ENCODE measurements at places on chromosomes 16 and 17.

GRCh38 chr17:59492091-59492451 is 73.3 kb upstream of the DHX40 start:
- DNase-seq = no peak

DNA sequence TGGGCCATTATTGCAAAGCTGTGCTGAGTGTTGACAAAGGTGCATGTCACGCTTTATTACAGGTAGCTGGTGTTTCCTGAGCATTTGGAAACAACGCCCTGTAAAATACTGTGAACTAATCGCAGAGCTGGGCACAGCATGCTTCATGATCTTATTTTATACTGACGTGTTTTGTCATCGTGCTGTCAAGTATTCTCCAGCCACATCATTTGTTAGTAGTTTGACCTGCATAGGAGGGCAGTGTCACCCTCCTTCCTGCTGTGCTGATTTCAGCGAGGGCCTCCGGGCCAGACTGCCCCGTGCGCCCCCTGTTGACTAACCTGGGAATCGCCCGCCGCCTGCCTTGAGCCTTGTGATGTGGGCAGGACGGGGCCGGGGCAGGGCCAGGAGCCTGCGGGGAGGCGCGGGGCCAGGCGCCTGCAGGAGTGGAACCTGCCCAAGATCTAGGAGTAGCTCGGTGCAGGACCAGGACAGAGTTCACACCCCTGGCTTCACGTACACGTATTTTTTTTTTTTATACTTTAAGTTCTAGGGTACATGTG is 820.7 kb downstream of the KCNJ18 start:
- no peak for DNase-seq

DNA sequence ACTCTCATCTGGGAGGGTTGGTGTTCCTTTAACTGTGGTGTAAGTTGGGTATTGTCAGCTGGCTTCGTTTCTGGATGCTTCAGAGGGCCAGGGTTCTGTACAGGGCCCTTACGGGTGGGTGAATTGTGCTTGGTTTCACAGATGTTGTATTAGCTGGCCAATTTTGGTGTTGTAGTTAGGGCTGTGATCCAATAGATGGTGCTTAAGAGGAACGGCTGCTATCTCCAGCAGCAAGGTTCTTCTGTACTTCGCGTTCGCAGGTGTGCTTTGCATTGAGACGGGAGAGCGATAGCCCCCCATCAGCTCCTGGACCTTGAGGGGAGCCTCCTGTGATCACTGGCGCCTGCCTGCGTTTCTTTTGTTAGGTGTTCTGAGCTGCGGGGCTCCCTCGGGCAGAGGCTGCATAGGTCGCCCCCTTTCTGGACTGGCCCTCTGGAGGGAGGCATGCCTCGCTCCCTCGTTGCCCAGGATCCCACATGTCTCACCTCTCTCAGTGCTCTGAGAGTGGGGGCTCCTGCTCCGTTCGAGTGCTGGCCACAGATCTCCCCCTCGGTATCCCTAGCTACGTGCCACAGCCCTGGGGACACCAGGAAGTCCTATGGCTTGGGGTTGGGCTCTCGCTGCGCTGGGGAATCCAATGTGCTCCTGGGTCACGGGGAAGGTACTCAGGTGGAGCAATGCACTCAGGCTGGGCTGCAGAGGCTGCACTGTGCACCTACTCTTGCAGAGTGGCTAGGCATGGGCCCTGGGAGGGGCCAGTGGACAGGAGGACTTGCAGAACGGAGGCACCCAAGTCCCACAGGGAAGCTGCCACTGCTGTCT is 837 bp upstream of the PRDM7 start:
- DNase-seq = no peak

- DNase-seq = no peak
Measured at GRCh38 chr16:89232107-89232506, 14.6 kb downstream of the ZNF778 start.

DNA sequence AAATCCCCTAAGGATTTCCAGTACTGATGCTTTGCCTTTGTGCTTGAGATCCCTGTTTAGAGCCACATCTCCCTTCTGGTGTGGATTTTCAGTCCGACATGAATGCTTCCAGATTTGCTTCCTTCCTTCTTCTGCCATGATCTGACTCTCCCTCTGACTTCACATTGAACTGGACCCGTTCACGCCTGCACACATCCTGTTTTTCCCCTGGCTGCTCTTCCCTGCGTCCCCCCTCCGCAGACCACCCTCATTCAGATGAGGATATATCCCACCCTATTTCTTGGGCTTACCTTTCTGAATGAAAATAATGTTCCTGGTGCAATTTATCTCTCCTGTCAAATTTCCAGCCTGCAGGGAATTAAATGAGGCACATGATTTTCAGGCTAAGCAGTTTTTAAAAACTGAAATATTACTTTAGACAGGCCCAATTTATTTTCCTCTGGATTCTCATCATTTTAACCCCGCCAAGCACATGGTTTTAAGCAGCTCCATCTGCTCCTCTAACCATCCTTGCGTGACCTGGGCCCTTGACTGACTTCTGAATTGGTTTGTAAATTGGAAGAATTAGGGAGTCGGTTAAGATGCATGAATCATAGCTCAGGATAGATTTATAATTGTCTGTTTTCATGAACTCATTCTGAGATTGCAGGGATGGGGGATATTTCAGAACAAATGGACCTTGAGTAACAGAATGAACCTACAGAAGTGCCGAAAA is 59.2 kb downstream of the BMERB1 start:
- no peak for DNase-seq

DNA sequence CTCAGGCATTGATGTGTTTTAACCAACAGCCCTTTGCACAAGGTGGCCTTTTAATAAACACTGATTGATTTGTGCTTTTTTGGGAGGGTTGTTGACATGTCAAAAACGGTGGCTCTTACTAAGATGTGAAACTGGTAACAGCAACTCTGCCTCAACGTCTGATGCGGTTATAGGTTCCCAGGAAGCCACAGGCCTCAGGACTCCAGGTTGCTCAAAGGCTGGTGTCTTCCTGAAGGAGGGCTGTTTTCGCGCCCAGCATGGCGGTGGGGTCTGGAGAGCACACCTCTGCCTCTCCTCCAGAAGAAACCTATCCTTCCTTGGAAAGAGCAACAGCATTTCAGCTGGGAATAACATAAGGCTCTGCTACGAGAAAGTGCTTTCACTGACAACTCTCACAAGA is 187.5 kb downstream of the IRF8 start:
- no peak for DNase-seq

- DNase-seq = no peak
Measured at GRCh38 chr17:77042476-77043231, 98.1 kb upstream of the SEC14L1 start.

DNA sequence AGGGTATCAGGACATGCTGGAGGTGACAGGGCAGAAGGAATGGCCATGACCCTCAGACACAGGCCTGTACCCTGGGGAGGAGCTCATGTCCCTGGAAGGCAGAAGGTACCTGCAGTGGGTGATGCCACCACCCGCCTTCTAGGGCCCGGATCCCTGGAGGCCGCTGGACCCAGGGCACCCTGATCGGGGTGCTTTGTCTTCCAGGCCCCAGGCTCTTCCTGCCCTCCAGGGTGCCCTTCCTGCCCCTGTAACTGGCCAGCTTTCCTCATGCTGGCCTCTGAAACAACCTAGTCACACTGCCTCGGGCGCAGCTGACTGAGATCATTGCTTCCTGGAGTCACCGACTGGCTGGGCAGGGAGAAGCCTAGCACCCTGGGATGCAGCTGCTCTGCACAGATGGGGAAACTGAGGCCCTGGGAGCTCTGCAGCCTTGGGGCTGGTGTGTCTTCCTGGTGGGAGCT is 5.8 kb downstream of the ADCY7 start:
- no peak for DNase-seq

- no peak for DNase-seq
Measured at GRCh38 chr17:76499267-76499667, 2.0 kb downstream of the RHBDF2 start.

DNA sequence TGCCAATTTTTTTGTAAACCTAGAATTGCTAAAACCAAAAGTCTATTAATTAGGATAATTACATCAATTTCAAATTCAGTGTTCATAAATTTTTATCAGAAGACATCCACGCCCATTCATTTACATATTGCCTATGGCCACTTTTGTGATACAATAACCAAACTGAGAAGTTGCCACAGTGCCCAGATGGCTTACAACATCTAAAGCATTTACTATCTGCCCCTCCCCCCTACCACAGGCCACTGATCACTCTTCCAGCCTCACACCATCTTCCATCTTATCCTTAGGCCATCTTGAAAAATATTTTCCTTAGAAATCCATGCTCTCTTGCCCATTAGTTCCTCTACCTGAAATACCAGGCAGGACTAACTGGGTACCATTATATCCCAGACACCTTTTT is 6.3 kb upstream of the PRKAR1A start:
- DNase-seq = no peak

DNA sequence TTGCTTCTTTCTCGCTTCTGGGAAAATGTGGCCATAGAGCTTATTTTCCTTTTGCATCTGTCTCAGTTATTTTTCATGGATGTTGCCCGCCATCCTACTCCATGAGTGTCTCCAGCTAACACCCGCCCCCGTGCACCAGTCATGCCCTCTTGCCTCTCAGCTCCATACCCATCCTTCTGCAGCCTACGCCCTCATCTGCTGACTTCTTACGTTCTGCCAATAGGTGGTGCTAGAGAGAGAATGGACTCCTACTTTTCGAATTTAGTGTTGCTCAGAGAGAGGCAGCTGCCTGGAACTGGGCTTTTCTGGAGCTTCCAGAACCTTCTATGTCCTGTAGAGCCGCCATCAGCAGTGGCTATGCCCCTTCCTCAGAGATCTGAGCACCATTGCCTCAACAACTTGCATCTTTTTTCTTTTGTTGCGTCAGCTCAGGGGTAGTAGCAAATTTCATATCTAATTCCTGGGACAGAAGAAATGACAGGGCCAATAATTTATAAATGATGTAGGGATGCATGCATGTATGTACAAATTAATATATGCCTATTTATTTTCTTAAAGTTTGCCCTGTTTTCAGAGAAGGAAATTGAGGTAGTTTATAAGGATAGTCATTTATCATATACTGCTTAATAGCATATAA is 119.7 kb upstream of the MYOCD start:
- DNase-seq = no peak

All from stimulated activated CD4-positive, alpha-beta T cell treated with anti-CD3 and anti-CD28 coated beads, Interleukin-2, amount 100 ng/mL, for 24 hours (primary cell).